ENCODE measurements at places on chromosomes 12 and 14. TPM values are rescaled to one million over a fixed set of nuclear protein-coding genes. Genes with fewer than 3 reads are reported as not detected.

The DCN gene
- not detected for total RNA-seq

The SLCO1B3 gene
- 11.6 TPM for total RNA-seq

DNA sequence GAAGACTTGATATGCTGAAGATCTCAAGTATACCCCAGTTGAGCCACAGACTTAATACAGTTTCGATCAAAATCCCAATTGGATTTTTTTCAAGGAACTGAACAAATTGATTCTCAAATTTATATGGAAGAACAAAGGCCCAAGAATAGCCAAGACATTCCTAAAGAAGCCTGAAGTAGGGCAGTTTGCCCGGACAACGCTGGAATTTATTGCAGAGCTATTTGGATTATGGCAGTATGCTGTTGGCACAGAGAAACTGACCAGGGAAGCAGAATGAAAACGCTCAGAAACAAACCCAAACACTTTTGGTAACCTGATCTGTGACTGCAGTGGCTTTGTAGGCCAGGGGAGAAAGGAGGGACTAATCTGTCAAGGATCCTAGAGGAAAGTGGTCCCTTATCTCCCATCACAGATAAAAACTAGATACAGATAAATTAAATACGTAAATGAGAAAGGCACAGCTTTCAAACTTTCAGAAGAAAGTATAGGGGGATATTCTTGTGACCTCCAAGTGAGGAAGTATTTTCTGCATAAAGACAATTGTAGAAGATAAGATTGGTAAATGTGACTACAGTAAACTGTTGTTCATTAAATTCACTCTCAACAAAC is 35.9 kb upstream of the GSC start:
- DNase-seq = no peak

DNA sequence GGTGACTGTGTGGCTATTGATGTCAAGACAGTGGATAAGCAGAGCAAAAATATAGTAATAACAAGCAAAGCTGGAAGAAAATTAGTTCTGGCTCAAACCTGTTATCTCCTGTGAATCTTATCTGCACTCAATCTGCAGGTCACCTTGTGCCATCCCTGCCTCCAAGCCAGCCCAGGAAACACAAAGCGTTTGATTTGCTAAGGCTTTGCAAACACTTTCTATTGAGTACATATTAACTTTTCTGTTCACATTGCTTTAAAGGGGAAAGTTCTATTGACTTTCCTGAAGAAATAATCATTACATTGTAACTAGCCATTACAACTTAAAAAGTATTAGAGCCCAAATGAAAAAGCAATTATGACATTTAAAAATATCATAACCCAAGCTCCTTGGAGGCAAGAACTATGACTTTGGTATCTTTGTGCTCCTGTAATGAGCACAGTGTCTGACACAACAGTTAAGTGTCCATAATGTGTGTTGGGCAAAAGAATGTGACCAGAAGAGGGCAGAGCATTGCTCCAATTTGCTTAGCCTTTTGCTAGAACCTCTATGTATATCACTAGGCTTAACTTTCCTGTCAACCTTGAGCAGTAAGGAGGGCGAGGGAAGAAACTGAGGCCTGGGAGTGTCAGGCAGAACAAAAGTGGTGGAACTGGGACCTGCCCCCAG is 24.7 kb downstream of the SERPINA3 start:
- DNase-seq = no peak

DNA sequence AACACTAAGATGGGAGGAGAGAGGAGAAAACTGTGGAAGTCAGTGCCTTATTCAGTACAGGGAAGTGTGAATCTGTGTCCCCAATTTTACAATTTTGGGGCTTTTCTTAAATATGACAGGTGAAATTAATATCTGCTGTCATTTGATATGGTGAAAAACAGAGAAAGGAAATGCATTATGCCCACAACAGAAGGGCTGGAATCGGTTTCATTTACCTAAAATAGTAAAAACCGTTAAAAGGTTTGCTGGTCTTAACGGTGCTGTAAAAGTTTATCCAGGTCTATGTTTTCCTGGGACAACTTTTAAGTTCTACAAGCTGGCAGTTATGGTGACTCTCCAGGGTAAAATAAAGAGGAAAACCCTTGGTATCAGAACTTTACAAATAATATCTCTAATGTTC is 310.8 kb downstream of the FUT8 start:
- DNase-seq = no peak

DNA sequence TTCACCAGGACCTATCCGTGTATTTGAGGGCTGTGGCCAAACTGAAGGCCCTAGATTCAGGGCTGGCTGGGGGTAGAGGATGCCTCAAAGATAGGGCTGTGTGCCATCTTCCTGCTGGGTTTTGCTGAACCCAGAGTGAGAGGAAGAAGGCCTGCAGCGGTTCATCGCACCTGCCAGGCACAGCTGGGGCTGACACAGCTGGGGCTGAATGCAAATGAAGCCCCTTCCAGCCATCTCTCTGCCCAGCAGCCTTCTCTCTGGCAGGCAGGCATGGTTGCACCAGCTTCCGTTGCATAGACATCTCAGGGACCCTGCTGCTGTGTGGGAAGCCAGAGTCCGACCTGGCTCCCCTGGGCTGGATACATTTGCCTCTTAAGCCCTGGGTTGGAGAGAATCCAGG is 152.4 kb downstream of the TSPAN9 start:
- DNase-seq = no peak

DNA sequence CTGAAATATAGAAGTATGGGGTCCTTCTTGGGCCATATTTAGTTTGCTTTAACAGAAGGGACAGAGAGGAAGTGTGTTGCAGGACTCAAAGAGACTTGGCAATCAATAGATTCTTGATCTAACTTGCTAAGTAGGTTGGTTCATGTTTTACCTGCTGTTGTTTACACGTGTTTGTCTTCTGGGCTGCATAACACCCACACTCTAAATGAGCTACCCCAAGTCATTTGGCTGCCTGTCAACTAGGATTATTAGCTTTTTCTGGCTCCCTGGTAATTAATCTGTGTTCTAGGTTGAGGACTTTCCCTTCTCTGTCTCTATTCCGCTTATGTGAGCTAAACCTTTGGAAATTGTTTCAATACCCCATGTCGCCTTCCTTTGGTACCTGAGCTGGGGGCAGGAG is 10.1 kb upstream of the TBPL2 start:
- DNase-seq = no peak

DNA sequence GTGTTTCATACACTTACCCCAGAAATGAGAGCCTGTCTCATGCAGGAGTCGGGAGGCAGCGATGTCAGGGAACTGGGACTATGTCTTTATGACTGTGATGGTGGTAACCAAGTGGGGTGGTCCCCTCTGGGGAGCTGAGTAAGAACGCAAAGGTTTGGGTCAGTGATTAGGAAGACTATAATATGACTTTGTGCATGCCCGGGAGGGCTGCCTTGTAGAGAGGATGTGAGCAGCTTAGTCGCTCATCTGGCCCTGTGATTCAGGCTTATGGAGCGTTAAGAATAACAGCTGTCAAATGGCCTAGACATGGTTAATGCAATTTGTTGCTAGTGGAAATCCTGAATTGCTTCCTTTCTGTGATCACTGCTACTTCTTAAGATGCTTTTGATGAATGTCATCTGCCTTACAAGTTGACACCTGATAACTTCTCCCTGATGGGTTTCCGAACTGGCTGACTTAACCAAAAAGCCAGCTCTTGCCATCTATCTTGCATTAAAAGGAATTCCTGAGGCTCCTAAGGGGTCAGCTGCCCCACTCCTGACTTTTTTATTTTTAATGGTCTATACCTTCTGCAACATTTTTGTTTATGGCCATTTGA is 35.4 kb upstream of the AACS start:
- no peak for DNase-seq

GRCh38 chr12:80580254-80580653 is 127.2 kb upstream of the MYF6 start:
- DNase-seq = peak; percentile 88

GRCh38 chr14:91004987-91005386 is 55.5 kb downstream of the RPS6KA5 start:
- DNase-seq = no peak

DNA sequence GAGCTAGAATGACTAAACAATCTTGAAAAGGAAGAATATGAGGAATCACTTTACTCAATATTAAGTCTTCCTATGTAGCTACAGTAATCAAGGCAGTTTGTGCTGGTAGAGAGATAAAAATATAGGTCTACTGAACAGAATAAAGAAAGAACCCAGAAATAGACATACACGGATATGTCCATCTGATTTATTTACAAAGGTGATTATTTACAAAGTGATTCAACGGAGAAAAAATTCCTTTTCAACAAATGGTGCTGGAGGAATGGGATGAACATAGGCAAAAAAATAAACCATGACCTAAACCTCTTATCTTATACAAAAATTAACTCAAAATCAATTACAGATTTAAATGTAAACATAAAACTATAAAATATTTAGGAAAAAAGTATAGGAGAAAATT is 36.6 kb downstream of the TAOK3 start:
- no peak for DNase-seq

- DNase-seq = peak; percentile 93
Observed at GRCh38 chr12:90211017-90211416, 502.4 kb upstream of the ATP2B1 start.

GRCh38 chr14:27205036-27205435 is 607.2 kb upstream of the NOVA1 start:
- DNase-seq = no peak

DNA sequence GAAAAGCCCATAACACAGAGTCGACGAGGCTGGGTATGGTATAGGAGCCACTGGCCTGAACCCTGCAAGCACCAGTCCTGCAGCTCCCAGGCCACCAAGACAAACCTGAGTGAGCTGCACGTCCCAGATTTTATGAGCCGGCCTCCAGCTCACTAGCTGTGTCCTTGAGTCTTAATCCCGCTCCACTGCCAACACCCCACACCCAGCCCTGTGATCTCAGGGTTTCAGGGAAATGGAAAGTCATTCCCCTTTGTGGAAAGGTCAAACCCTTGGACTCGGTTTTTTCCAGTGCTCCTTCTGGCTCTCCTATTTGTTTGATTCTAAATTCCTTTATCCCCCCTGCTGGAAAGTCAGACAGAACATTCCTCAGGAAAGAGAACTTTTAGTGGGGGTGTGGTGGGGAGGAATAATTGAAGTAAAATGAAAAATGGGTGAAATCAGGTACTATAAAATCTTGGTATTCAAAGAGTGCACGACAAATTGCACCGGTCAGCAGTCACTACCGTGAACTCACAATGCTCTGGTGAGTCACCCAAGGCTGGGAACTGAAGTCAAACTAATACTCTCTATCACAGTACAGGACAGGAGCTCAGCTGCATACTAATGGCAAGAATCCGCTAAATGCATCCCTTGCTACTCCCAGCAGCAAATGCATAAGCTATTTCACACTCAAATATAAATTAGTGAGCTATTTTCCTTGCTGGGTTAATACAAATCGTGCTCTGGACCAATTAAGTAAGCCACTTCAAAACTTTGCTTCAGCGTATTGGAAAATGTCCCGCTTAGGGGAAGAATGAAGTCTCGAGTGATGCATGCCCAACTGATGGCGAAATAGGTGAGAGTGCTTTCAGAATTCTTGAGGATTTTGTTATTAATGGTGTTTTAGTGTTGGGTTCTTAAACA is 9.0 kb downstream of the PITPNM2 start:
- DNase-seq = peak; percentile 77

DNA sequence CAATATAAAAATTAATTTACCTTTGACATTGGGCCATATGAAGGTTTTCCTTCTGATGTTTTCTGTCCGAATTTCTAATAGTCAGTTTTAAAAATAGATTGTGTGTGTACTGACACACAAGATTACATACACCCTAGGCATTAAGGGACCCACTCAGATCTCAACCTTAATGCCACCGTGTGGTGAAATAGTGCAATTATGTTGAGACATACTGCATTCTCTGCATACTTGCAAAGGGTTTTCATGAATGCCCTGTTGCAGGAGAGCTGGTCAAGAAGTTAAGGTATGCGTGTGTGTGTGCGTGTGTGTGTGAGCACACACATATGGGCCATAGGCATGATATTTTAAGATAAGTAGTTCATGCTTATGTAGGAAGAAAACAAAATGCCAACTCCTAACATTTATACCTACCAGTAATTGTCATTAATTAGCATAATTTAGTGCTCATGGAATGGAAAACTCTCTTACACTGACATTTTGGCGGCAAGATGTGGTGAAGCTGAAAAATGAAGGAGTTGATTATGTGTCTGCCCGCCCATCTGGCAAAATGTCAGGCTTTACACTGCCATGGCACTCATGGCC is 58.8 kb downstream of the PIK3C2G start:
- peak; percentile 71 for DNase-seq

DNA sequence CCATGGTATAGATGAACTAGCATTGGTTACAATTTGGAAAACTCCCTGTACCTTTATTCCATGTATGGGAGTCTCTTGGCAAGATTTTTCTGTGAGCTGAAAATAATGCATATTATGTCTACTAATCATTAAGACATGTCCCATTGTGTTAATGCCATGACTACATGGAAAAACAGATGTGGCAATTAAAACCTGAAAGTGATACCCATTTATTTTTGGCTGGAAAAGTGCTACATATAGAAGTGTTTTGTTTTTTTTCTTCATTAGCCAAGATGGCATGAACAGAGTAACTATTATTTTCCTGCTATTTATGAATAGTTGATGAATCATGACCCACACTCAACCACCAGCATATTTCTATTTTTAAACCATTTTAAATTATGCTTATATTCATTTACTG is 58.2 kb downstream of the ALG10B start:
- DNase-seq = no peak

GRCh38 chr12:10505620-10506019 is at the start of gene EIF2S3B:
Gene EIF2S3B, plus strand, starts transcription at chr12:10505890. Its CDS starts 13 bp downstream, at chr12:10505903.
- no peak for DNase-seq

DNA sequence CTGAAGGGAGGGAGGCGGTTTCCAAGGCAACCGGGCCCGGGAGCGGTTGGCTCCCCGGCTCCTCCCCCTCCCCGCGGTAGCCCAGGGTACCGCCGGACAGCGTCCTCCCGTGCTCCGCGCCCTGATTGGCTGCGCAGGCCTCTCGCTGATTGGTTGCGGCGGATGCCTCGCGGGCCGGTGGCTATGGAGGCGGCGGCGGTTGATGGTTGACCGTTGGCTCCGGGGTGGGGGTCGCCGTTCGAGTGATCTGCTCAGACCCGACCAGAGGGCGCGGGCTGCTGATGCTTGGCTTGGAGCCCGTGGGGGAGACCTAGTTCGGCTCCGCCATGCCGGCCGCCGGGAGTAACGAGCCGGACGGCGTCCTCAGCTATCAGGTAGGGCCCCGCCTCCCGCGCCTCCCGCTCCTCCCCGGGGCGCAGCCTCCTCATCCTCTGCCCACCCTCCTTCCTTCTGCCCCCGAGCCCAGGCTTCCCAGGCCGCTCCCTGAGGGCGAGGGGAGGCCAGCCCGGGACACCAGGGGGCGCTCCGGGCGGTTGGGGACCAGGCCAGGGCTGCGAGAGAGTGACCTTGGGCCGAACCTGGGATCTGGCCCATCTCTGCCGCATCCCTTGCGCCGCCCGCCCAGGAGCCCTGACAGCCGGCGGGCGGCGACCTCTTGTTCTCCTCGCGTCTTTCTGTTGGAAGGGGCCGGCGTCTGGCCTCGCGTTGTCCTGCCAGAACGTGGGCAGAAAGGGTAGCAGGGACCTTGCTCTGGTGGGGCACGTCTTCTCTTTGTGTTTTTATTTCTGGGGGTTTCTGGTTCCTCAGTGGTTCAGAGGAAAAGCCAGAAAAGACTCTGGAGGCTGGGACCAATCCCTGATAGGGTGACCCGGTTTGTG is at the start of gene SLC4A8:
Gene SLC4A8 (plus strand): TSS at position 170 of the 878 bp plus-strand sequence. CDS start 157 bp downstream, at position 327.
- peak; percentile 90 for DNase-seq
